ENCODE measurements at places on chromosomes 11 and 22.

GRCh38 chr11:73404048-73404447, 27.8 kb downstream of the RELT start:
- no peak for DNase-seq

DNA sequence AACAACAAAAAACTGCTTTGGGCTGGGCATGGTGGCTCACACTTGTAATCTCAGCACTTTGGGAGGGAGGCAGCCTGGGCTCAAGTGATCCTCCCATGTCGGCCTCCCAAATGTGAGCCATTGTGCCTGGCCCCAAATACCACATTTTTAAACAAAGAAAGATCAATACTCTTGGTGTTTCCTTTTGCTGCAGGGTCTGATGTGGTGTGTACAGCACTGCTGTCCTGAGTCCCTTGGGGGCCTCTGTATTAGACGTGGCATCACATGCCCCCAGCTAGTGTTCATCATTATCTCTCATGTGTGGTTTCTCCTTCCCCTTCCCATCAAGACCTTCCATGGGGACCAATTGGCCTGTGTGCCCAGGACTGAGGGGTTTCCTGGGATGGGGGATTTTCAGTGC, 20.5 kb upstream of the XBP1 start:
- DNase-seq: no peak

- no peak for DNase-seq
These were observed 560.8 kb upstream of the LARGE1 start for GRCh38 chr22:34481090-34481489.

DNA sequence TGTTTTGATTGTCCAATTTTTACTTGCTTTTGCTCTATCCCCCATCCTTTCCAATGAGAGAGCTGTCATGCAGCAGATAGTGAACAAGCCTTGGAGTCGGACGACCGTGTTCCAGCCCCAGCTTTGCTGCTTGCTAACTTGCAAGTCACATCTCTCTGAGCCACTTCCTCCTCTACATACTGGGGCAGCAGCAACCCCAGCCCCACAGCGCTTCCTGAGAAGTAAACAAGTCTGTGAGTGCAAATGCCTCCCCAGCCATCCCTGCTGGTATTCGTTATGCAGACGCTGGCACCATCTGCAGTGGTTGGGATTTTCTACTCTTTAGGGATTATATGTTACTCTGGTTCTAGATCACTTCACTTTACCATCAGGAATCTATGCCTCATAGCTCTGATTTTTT, 35.0 kb downstream of the TPBGL start:
- DNase-seq: peak; percentile 71

- DNase-seq: no peak
These were observed 2.7 kb downstream of the HIPK3 start for GRCh38 chr11:33259869-33260268.

GRCh38 chr11:33474866-33475265, 217.7 kb downstream of the HIPK3 start:
- DNase-seq: no peak

DNA sequence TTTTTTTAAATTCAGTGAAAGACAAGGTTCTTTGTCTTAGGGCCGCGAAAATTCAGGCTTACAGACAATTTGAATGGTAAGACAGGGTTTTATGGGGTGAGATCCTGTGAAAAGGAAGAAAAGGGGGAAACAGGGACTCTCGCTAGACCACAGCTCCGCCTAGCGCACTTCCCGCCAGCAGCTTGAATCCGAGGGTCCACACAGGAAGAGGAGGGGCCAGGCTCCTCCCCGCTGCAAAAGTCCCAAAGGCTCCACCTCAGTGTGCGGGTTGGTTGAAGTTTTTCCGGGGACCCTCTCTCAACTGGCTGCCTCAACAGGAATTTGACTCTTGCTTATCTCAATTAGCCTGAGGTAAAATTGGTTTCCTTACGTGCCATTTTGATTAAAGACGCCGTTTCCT, 950.9 kb upstream of the CNTN5 start:
- no peak for DNase-seq

DNA sequence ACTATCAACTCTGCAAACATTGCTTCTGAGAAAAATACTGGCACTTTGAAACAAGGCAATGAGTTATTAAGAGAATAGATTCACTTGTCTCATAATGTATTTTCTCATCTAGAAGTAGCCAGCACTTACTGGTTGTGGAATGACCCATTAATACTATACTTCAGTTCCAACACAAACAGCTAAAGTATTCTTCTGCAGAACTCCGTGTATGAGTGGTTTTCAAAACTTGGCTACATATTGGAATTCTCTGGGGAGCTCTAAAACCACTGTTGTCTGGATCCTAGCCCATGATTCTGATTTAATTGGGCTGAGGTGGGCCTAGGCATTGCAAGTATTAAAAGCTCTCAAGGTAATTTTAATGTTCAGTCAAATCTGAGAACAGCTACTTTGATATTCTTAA, 1416.4 kb upstream of the RAG2 start:
- DNase-seq: no peak

DNA sequence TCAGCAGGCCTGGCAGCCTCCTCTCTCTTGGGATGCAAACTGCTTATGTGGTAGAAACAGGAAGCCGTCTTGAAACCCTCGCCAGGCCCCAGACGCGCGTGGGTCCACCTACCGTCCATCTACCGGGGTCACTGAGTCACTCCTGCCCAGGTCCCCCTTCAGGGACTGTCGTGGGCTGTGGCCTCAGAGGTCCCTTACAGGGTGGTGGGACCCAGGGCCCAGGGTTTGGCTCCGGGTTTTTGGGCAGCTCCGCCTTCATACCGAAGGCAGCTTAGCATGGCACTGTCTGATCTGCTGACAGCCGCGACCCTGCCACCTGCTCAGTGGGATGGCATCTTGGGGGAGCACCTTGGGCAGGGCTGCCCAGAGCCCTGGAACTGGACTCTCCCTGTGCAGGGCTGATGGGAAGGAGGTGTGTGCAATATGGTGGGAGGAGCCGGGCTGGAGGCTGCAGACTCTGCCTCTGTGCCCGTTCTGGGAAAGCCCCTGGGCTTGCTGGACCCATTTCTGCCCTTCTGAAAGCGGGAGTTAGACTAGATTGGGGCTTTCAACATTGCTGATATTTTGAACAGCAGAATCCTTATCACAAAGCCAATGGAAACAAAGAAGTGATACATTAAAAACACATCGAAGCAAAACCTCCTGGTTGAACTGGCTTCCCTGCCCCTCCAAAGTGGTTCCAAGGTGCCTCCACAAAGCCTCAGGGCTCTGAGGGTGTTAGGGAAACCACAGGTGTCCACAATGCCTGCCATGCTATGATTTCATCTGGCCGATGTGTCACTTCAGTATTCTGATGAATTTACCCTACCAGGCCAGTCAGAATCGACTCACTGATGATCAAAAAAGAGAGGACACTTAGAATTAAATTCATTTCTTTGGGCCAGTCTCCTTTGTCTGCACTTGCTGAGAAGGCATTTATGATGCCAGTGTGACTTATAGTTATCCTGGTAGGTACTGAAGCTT, 316.5 kb downstream of the KIRREL3 start:
- DNase-seq: no peak

DNA sequence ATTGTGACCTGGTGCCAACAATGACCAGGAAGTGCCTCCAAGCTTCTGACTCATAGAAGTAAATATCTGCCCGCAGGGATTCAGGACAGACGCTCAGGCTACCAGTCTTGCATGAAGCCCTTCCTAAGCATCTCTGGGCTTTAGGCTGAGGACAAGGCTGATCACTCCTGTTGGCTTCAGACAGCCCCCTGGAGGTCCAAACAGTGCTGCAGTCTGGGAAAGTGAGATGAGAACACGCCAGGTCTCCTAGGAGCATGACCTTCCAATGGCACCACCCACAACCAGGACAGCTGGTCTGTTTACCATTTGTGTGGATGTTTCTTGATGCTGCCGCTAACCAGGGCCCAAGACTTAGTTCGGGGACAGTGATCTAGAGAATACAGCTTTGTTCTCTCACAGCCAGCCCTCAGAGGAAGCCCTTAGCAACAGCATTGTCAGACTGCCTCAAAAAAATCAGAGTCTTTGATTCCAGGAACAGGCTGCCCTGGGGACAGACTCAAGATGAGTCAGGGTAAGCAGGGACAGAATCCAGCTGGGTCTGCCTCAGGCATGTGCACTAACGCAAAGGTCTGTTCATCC, 111.2 kb downstream of the ZNF280B start:
- no peak for DNase-seq

DNA sequence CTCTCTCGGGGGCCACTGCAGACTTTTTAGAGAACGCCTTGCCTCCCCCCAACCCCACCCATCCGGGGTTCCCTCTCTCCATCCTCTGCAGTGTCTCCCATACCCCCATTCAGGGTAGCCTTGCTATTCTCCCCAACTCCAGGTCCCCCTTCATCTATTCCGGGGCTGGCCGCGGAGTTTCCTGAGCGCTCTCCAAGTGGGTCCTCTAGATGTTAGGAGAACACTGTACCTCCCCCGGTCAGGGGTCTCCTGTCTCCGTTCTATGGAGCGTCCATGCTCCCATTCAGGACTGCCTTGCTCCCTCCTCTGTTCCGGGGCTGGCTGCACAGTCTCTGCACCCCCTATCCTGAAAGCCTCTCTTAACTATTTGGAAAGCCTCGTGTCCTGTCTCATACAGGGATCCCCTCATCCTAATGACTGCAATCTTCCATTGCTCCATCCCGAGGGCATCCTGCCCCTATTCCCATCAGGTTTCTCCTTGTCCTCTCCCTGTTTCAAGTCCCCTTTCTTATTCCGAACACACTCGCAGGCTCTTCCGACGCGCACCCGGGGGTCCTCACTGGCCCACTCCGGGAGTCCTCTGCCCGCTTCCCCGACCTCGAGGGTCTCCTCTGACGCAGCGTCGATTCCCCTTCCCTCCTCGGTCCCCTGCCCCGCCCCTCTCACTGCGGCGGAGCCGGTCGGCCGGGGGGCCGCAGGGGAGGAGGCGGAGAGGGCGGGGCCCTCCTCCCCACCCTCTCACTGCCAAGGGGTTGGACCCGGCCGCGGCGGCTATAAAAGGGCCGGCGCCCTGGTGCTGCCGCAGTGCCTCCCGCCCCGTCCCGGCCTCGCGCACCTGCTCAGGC, at the start of gene NEFH:
Gene NEFH, plus strand, starts transcription at position 802 of the 845 bp plus-strand sequence. CDS start 45 bp downstream, outside the sequence.
- DNase-seq: no peak

- DNase-seq: no peak
These were observed 14.6 kb downstream of the CCDC83 start for GRCh38 chr11:85869781-85870180.

DNA sequence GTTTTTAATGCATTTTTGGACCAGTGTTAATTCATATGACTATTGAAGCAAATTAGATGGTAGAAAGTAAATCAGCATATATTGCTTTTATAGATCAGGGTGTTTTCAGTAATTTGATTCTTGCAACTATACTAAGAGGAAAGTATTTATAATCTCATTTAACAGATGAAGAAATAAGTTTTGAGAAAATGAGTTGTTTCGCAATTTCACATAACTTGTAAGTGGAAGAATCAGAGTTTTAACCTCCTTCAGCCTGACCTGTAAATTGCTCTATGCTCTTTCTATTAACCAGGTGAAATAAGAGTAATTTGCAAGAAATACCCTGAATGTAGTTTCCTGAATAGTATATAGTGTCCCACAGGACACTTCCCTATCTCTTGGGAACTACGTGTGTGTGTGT, 1106.8 kb upstream of the RAG2 start:
- DNase-seq: no peak

DNA sequence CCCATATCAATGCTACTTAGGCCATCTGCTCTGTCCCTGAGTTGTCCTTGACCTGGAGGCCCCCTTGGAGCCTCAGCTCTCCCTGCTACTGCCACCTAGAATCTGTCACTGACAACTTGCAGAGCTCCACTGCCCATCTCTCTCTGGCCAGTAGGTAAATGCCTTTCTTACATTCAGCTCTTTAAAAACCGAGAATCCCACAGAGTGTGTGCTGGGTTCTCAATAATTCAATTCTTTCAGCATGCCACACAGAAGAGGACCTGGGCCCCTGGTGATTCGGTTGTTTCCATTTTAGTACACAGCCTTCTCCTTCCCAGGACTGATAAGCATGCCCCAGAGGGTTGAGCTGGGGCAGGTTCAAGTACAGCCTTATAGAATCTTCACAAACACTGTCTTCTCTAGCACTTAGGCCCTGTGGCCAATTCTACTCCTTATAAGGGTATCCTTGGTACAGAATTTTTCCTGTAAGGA, 22.0 kb upstream of the IPO7 start:
- no peak for DNase-seq

GRCh38 chr22:50728523-50728931, 9.5 kb upstream of the ACR start:
- no peak for DNase-seq

DNA sequence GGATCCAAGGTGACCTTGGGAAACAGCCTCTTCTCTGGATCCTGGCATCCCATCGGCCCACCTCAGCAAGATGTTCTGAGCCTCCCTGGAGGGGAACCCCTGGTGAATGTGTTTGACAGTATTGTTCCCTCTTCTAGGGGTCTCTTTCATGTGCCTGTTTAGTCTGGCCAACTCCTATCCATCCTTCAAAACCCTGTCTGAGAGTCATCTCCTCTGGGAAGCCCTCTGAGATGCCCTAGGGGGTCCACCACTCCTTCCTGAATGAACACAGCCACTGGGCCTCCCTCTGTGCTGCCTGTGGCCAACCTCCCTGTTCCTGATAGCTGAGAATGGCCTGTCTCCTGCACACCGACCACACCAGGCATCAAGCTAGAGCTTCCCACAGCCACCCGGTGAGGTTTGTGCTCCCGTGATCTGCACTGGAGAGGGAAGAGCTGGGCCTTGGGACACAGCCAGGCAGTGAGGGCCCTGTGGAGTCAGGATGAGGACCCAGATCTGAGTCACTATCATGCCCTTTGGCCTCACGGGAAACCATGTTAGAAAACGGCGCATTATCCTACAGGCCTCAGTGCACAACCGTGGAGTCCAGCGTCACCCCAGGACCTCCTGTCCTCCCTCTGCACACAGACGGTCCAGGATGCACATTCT, 8.8 kb downstream of the WNT7B start:
- DNase-seq: no peak

DNA sequence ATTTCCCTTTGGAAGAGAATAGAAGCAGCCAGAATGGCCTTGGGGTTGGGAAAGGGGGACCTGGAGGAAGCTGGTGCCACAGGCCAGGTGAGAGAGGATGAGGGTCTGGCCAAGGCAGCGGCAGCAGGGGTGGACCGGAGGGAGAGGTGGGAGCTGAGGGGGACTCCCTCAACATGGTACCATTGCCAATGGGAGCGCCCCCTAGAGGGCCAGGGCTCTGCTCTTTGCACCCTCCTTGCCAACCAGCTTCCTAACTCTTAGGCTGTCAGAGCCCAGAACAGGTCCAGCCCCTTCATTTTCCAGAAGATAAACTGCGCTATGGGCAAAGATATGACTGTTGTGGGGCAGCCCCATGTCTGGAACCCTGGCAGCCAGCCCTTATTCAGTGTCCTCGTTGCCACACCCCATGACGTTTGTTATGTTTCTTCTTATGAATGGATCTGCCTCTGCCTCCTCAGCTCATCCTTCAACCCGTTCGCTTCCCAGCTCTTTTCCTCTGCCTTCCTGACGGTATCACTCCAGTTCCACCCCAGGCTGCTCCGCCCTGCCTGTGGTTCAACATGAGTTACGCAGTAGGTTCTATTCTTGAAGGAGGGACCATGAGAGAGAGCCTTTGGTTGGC, 185.2 kb downstream of the GRIK4 start:
- DNase-seq: no peak

- DNase-seq: no peak
These were observed 67.9 kb upstream of the SEPTIN5 start for GRCh38 chr22:19646383-19646782.
